ENCODE measurements at places on chromosomes 6 and 20.

DNA sequence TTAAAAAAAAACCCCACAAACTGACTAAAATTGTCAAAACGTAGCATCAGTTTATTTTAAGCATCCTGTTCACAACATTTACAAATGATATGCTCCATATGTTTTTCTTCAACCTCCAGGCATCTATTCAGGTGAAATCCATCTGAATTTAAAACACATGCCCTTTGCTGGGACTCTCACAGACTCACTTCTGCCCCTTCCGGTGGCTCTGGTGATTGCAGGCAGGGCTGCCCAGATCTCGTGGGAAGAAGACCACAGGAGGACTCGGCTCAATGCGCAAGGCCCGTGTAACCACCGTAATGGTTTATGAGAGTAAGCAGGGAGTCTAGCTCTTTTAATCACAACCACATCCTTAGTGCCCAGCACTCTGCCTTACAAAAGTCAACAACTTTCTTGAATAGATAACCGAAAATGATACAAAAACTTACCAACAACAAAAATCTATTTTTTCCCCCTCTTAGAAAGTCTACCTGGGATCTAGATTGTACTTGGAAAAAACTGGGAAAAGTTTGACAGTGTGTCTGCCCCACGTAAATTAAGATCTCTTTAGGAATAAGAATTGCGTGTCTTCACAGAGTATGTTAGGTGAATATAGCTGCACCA, 139.1 kb downstream of the KIF16B start:
- DNase-seq: peak; percentile 66

DNA sequence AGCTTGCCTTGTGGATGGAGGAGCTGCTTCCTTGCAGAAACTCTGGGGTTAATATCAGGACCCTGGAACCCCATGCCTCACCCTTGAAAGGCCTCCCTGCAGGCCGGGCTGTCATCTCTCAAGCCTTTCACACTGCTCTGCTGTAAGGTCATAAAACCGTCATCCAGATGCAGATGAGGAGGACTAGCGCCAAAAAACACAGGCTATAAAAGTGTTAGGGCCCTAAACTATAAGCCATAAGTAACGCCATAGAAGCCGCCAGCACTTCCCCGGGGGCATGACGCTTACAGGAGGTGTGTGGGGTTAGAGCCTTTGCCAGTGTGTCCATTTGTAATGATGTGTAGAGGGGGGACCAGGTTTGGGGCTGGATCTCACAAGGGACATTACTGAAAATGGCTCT, 47.6 kb downstream of the CDH4 start:
- no peak for DNase-seq

- no peak for DNase-seq
Observed at GRCh38 chr6:169082093-169082492, 171.6 kb downstream of the THBS2 start.

DNA sequence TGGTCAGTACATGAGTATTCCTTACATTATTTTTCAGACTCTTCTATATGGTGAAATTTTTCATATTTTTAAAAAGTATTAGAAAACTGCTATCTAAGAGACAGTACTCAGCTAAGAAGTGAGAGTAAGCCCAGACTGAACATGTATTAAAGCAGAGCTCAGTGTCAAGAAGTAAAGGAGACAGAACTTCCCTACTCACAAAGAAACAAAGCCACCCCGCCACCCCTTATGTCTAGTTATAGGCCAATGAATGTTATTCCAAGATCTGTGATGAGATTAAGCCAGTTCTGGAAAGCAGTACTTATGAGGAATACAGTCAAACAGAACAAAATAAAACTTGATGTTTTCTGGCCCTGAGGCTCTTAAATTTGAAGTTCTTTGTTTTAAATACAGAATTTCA, 114.5 kb downstream of the RNGTT start:
- no peak for DNase-seq

GRCh38 chr6:107800564-107801164, 23.4 kb downstream of the SCML4 start:
- DNase-seq: peak; percentile 49

DNA sequence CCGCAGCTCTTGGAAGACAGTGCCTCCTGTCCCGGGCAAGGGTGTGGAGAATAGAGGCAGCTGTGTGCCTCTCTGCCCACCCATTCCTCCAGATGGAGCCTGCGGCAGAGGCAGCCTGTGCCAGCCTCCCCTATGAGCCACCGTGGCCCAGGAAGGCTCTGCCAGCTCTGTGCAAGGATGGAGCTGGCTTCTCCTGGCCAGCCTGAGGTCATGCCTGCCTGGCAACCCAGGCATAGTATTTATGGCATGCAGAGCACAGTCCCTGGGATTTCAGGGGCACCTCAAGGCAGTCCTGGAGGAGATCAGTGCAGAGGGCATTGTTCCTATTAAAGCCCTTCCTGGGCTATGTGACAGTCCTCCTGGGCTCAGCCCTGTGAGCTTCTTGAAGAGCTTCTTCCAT, 1.5 kb downstream of the EPB41L1 start:
- no peak for DNase-seq

DNA sequence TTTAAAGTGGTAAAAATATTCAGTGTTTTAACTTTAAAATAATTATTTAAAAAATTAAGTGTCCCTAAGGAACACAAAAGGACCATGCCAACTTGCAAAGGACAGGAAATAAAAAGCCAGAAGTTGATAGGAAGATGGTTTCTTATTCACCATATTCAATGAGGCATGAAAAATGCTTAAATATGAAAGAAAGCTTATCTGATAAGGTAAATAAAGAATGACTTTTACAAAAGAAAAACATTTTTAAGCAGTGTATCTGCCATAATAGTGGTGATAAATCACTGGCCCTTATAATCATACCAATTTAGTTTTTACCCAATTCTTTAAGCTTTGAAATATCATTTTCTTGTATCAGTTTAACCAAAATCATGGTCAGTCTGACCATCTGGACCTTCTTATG, 33.5 kb upstream of the POPDC3 start:
- no peak for DNase-seq

DNA sequence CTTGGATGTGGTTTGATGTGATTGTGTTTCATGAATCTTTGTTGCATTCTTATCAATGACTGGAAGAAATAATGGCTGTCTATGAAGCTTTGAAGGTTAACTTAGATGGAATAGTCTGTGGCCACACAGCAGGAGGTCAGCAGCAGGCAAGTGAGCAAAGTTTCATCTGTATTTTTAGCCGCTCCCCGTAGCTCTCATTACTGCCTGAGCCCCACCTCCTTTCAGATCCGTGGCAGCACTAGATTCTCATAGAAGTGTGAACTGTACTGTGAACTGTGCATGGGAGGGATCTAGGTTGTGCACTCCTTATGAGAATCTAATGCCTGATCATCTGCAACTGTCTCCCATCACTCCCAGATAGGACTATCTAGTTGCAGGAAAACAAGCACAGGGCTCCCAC, 660.2 kb downstream of the EPHA7 start:
- DNase-seq: no peak

DNA sequence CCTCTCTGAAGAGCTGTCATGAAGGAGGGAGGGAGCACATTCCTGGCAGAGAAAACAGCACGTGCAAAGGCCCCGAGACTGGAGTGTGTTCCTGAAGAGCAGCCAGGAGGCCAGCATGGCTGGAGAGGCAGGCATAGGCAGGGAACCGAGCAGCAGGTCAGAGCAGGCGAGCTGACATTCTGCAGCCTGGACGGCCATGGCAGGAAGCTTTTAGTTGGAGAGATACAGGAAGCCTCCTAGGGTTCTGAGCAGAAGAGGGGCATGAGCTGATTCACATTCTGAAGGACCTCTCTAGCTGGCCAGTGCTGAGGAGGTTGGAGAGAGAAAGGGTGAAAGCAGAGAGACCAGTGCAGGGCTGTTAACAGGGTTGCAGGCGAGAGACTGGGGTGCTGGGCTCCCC, 29.7 kb downstream of the POFUT1 start:
- no peak for DNase-seq

GRCh38 chr20:48926821-48927220, 5.3 kb downstream of the ARFGEF2 start:
- DNase-seq: no peak

DNA sequence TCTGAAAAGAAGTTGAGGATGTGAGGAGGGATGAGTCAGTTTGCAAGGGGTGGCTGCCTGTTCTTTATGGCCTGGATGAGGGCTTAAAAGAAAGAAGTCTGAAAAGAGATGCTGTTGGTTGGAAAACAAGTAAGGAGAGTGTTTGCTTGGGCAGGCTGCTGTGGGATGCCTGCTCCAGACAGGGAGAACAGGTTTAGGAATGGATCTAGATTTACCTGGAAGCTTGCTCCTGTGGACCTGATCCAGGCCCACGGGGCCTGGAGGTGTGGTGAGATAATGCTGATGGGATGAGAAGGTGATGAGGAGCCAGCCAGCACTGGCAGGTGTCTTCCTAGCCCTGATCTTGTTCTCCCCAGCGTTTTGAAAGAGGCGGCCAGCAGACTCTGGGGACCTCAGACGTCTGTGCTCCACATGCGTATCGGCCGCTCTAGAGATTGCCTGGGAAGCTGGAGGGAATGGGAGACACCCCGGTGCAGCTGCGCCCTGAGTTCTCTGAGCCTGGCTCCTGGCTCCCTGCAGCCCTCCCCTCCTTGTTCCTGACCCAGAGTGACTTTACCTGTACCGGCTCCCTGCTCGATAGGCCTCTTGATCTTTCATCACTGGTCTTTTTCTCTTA, 331.3 kb downstream of the ZFAND3 start:
- no peak for DNase-seq

- no peak for DNase-seq
Observed at GRCh38 chr6:31419842-31420241, 16.4 kb downstream of the MICA start.

DNA sequence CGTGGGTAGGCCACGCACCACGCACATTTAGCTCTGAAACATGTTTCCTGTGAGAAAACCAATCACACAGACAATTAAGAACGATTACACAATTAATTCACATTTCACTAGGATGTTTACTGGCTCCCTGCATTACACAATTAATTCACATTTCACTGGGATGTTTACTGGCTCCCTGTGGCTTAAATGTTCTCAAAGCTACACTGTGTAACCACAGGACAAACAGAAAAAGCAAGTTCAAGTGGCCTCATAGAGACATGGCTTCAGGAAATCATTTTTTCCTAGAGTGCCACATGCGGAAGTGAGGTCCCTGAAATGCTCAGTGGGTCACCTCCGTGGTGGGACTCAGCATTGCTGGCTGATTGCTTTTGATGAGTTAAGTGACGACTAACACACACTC, 61.7 kb upstream of the XRN2 start:
- no peak for DNase-seq

DNA sequence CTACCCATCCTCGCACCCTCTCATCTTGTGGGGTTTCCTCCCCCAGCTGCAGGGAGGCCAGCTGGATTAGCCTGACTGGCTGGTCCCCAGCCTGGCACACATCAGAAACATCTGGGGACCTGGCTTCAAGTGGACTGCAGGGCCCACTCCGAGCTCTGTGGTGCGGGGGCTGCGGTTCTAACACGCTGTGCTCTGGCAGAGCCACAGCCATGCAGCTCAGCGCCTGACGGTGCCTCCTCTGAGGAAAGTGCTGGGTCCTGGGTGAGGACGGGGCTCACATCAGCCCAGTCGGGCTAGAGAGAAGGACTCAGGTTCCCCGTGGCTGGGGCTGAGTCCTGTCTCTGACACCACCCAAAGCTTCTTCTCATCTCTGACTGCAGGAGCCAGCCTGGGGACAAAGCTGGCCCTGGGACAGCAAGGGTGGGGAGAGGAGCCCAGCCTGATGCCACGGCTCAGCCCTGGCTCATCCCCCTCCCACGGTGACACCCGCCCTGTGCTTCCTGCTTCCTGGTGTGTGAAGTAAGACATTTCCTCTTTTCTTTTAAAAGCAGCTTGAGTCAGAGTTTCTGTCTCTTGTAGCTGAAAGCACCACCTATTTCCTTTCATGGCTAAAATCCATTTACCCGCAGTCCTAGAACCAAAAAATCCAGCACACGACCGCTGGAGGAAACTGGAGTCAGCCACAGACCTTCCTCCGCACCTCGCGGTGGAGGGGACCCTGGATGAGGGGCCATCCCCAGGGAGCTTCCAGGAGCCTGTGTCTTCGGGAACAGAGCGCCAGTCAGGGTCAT, 127.4 kb upstream of the AFDN start:
- no peak for DNase-seq

DNA sequence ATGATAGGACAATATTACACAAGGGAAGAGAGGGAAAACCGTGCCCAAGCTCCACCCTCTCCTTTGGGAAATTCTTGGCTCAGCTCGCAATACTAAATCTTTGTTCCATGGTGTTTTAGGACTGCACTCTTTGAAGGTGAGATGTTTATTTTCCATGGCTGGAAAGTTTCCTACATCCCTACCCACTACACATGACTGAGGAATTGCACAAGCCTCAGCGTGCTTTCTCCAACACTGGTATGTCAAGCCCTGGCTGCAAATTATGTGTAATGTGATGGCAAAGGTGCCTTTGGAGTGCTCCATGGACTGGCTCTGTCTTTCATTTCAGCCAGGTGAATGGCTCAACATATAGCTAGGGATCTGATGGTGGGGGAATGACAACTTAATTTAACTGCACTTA, 134.3 kb downstream of the ISM1 start:
- no peak for DNase-seq

- no peak for DNase-seq
Observed at GRCh38 chr6:15464211-15464725, 198.6 kb downstream of the DTNBP1 start.

- no peak for DNase-seq
Observed at GRCh38 chr6:3900744-3901336, 51.7 kb downstream of the FAM50B start.

DNA sequence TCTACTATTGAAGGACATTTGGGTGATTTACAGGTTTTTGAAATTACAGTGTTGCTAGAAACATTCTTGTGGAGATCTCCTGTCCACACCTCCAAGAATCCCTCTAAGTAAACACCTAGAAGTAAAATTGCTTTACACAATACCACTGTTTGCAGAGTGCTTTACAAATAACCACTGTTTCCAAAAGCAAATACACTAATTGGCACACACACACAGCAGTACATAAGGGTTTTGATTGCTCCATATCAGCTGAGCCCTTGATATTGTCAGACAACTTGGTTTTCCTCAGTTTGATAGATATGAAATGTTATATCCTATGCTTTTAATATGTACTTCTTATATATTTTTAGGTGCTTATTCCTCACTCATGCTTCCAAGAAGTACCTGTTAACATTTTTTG, 6.3 kb downstream of the HMGN4 start:
- DNase-seq: no peak

DNA sequence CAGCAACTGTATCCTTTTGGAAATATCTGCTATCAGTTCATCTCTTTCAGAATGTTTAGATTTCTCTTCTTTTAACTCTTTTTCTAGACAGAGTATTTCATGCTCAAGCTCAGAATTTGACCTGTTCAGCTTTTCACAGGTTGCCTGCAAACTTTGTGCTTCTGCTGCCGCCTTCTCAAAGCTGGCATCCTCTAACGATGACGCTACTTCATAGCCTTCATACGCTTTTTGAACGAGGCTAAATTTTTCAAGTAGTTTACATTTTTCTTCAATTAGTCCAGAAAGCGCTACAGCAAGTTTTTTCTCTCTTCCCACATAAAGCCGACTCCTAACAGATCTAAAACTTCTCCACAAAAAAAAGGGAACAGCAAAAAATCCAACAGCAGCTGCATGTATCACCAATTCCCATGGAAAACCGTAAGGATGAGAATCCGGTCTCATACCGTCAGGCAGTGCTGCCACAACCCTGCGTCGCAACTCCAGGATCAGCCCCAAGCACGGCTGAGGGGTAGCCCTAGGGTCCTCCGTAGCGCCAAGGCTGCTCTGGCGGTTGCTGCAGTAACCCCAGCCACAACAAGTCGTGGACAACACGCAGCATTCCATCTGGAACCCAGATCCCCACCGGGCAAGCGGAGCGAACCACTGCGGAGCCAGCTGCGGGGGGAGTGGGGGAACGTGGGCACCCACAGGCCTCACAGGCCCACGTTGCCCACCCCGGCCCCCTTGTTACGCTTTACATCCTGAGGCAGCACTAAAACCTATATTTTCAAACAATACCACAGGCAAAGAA, 30.6 kb downstream of the DACT2 start:
- DNase-seq: no peak
